ENCODE measurements at places on chromosomes 2 and 18.

DNA sequence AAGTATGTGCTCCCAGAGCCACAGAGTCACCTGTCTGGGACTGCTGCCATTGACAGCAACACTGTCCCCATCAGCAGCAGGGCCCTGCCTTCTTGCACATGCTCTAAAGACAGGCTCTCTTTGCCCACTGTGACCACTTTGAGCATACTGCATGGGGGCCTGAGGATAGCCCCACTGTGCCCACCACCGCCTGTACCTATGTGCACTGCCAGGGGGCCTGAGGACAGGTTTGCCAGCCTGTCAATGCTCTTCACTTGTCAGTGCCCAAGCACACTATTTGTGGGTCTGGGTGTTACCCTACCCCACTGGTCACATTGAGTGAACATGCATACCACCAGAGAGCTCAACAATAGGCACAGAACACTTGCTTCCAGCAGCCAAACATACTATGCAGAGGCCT is 1137.0 kb upstream of the FANCL start:
- no peak for DNase-seq

GRCh38 chr2:77314721-77315120 is 207.5 kb downstream of the LRRTM4 start:
- DNase-seq: no peak

GRCh38 chr2:34534761-34535160 is 935.7 kb upstream of the FAM98A start:
- no peak for DNase-seq

- no peak for DNase-seq
Measured at GRCh38 chr2:216698293-216698692, 2.9 kb upstream of the IGFBP5 start.

GRCh38 chr2:164879901-164880535 is 38.4 kb upstream of the COBLL1 start:
- DNase-seq: peak; percentile 18

DNA sequence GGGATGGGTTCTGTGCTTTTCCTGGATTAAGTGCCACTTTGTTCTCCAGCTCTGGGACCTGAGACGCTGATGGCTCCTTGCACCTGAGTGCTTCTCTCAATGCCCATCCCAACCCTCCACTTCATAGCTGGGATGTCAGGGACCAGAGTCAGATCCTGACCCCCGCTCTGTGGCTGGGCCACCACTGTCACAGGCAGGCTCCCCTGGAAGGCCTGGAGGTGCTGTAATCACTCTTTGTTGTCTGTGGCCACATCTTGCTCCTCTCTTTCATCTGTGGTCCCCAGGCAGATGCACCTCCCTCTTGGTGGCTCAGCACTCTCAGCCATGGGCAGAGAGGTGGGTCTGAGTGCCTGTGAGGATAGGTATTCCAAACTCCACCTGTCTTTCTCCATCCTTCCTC is 62.4 kb downstream of the CAPN13 start:
- no peak for DNase-seq

GRCh38 chr2:156918410-156918809 is 339.1 kb upstream of the GALNT5 start:
- peak; percentile 6 for DNase-seq

- DNase-seq: no peak
Measured at GRCh38 chr2:37585295-37585908, 86.0 kb downstream of the CDC42EP3 start.

- peak; percentile 14 for DNase-seq
Measured at GRCh38 chr2:29022679-29023078, 41.6 kb downstream of the TOGARAM2 start.

GRCh38 chr2:215022418-215022817 is 116.0 kb downstream of the ABCA12 start:
- peak; percentile 66 for DNase-seq

- DNase-seq: no peak
Measured at GRCh38 chr18:22678486-22678885, 254.6 kb upstream of the RBBP8 start.

GRCh38 chr2:25303633-25304236 is 38.0 kb downstream of the DNMT3A start:
- no peak for DNase-seq

DNA sequence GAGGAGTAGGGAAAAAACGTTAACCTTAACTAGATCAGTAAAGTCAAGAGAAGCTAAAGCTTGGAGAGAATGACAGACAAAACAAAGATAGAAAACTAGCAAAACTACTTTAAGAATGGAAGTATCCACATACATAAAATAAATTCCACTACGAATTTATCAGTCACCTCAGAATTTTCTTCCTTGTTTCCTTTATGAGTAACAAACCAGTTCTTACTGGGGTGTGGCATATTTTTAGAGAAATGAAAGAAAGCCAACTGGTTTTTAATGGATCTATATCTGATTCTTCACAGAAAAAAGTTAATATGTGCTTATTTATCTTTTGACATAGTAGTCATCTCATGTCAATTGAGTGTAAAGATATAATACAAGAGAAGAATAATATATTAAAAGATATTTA is 2033.7 kb upstream of the CELF4 start:
- no peak for DNase-seq

- peak; percentile 48 for DNase-seq
Measured at GRCh38 chr2:71156573-71156972, 26.1 kb downstream of the MPHOSPH10 start.

GRCh38 chr18:23631746-23632145 is 31.0 kb downstream of the ANKRD29 start:
- no peak for DNase-seq

DNA sequence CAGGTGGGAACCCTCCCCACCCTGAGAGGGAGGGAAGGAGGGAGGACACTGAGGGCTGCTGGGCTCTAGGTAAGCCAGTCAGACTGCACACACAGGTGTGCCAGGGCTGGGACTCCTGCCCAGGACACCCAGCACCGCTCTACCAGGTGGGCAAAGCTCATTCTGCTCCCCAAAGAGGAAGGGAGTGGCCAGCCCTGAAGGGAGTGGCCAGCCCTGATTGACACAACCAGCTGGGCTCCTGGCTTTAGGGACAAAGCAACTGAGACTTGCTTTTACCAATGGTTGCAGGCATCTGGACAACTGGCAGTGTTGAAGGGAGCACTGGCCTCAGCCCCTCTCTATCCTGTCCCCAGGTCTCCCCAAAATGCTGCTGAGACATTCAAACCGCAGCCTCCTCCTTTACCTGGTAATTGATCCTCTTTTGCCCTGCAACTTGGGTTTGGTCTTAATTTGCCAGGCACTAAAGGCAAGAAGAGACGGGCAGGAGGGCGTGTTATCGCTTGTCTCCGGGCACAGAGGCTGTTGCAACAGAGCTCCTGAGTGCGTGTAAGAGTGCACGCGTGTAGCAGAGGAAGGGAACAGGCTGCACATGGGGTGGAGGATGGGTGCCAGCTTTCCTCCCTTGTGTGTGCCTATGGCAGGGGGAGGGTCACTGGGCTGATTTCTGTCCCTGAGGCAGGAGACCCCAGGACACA is 14.5 kb upstream of the FOSL2 start:
- no peak for DNase-seq

GRCh38 chr2:166115589-166115988 is 12.2 kb downstream of the SCN1A start:
- no peak for DNase-seq

- DNase-seq: no peak
Measured at GRCh38 chr2:24973812-24974211, 2.1 kb upstream of the DNAJC27 start.

- no peak for DNase-seq
Measured at GRCh38 chr2:241019441-241020139, 21.2 kb downstream of the SNED1 start.

- DNase-seq: no peak
Measured at GRCh38 chr2:240220371-240220770, 79.9 kb upstream of the OTOS start.

- DNase-seq: peak; percentile 55
Measured at GRCh38 chr2:96540136-96540535, 3.6 kb downstream of the ARID5A start.

- DNase-seq: no peak
Measured at GRCh38 chr2:109174626-109175349, 45.8 kb downstream of the SH3RF3 start.

- no peak for DNase-seq
Measured at GRCh38 chr2:3557639-3558204, 411 bp downstream of the RNASEH1 start.

DNA sequence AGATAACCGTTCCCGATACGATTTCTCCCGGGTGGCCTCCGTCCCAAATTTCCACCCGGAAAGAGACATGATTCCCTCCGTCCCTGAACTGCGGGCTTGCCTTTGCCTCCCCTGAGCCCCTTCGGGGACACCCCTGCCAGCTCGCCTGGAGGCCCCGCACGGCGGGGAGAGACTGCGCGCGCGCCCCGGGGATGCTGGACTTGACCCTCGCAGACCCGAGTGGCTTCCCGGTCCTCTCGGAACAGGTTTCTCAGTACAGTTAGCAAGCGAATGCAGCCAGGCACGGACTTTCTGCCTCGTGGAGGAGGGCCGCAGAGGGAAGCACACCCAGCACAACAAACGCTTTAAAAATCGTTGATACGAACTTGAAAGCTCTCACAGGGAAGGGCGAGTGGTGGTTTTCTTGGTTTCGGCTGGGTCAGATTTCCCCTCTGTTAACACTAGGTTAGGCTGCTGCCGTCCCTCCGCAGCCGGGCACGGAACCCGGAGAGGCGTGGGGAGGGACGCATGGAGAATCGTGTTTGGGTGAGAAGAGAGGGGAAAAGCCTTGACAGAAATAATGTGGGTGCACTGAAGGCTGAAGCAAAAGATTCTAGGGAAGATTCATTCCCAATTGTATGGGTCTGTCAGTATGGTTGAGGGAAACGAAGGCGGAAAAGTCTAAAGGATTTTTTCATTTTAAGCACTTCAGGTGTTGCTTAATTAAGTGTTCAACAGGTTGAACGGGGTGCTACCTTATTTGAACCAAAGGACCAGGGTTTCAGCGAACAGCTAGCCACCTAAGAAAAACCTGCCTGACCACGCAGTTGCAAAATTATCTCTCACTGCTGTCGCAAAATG is 916 bp downstream of the TNFRSF11A start:
- no peak for DNase-seq

DNA sequence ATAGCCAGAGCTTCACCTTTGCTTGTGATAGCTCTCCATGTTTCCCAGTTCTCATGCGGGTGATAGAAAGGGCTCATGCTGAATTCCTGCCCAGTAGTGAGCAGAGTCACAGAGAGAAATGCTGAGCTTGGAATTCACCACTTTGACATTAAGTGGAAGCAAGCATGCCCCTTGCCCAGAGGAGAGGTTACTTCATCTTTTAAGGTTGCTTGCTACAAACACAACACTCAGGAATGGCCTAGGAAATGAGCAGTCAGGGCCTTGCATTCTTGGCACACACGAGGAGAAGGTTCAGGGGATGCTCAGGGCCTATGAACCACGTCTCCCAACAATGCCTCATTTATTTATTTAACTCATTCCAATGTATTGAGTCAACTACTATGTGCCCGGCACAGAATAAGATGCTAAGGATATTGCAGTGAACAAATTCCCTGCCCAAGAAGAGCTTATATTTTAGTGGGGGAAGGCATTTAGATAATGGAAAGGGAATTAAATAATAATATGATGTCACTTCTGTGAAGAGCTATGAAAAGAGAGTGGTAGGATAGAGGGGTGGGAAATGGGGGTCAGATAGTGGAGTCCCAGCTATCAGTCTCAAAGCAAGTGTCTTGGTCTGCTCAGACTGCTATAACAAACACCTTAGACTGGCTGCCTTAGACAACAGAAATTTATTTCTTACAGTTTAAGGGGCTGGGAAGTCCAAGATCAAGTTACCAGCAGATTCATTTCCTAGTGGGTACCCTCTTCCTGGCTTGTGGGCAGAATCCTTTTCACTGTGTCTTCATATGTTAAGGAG is 42.1 kb downstream of the DDX18 start:
- DNase-seq: peak; percentile 95

- no peak for DNase-seq
Measured at GRCh38 chr18:76169733-76170132, 325.3 kb downstream of the ZNF516 start.

DNA sequence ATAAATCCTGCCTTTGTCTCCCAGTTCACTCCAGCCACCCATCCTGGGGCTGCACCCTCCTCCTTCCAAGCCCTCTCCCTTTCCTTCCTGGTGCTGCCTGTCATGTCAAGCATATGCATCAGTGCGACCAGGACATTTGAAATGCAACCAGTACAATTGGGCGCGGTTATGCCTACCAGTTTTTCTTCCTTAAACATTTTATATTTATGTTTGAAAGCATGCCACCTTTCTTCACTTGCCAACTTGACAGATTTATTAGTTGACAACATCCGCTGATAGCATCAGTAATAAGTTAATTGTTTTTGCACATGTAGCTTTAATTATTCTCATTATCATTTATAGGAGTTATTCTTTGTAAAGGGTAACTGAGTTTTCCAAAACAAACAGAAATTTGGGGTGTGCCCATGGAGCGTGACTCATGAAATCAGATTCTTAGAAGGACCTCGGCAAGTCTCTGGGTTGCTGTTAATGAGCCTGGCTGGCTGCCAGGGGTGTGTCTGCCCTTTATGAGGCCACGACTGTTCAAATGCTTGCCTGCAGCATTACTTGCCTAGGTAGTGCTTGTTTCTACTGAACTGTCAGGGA is 32.8 kb upstream of the IL1B start:
- DNase-seq: peak; percentile 85

- DNase-seq: peak; percentile 72
Measured at GRCh38 chr2:203626952-203627681, 79.3 kb upstream of the CD28 start.

DNA sequence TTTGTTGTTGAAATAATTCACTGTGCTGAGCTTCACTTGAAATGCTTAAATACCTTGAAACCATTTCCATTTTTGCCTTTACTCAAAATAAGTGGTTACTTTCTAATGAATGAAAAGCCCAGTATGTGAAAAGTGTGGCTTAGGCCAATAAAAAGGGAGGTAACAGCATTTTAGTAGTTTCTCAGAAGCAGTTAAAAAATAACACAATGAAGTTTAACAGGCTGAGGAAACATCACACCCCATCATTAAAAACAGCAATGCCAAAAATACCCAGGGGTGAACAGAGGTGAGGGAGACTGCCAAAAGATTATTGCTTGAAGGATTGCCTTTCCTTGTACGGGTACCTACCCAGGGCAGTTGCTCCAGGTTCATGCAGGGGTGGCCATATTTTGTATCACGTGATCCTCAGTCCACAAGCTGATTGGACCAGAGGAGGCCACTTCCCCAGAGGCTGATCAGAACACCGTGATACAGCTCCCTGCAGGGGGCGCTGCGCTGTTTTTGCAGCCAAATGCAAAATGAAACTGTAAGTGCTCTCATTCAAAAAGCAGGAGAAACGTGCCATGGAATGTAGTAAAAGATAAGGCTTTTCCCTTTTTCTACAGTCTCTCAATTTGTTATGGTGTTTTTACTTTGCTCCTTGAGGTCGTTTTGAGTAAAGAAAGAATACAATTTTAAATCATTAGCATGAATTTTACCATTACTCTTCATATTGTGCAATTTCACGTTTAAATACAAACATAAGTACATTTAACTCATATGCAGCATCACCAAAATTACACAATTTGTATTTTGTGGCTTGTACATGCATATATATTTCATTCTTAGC is 70.2 kb upstream of the SH3BP4 start:
- peak; percentile 75 for DNase-seq

DNA sequence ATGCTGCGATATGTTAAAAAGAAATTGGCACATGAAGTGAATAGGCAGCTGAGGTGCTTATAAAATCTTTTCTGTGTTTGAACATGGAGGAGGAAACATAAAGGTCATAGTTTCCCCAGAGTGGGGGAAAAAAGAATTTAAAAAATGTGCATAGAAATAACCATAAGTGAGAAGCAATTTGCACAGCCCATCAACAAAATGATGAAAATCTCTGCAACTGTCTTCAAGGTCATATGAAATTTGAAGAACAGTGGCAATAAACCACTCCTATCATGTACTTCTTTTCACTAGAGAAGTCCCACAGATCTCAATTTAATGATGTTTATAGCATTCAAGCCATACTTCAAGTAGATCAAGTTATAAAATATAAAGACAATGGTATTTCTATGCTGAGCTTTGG is 46.7 kb upstream of the ZNF804A start:
- peak; percentile 27 for DNase-seq

- no peak for DNase-seq
Measured at GRCh38 chr2:108923019-108923700, 65.9 kb downstream of the EDAR start.

Measured in fibroblast of skin of right quadriceps (primary cell).